ENCODE measurements at places on chromosomes 2 and 18.

GRCh38 chr2:36339607-36340218 lies 15.9 kb upstream of the CRIM1 start:
- no peak for DNase-seq

GRCh38 chr18:32177530-32177929 lies 12.3 kb upstream of the MEP1B start:
- DNase-seq: no peak

DNA sequence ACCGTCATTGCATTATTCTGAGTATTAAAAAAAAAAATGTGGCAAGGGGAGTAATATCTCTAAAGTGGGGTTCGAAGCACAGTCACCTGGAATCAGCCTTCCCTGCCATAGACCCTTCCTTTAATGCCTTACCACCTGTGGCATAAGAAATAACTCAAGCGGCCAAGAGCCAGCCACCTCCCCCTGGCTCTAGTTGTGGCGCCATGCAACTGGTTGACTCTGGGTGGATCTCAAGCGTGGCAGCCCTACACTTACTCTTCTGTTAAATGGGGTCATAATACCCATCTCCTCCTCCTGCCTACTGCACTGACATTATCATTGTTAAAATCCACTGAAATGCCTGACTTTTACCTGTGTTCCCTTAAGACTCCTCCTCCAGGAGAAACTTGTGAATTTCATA lies 175.8 kb downstream of the SMAD7 start:
- DNase-seq: no peak

DNA sequence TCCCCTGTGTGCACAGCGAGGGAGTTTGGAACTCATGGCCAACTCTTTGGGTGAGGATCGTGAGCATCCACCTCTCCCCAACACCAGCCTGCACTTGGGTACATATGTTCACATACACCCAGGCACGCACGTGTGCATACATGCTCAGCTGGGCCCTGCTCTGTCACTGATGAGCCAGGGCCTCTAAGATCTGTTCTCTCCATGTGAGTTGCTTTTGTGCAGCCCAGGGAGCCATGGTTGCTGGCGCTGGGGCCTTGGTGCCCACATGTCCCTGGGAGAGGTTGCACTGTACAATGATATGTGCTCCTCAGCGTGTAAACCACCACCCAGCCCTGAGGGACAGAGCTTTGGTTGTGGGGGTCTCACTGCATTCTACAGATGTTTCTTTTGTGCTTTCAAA lies 44.1 kb downstream of the KLHL29 start:
- no peak for DNase-seq

DNA sequence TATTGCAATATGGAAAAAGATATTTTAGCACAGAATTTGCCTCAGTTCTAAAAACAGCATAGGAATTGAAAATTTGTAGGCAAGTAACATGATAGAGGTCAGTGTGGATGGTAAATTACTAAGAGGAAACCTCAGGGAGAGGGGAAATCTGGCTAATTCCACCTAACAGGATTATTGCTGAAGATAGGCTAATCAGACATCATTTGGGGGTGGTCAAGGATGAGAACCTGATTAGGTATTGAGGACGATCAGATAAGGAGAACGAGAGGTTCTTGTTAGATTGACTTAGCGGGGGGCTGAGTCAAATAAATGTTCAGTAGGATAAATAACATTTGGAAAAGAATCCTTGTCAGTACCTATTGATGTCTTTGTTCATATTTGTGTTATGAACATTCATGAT lies 543.2 kb upstream of the LRRTM4 start:
- DNase-seq: no peak

- no peak for DNase-seq
These were observed 116.6 kb downstream of the MTX2 start for GRCh38 chr2:176385838-176386237.

- DNase-seq: no peak
These were observed 22.3 kb downstream of the ADCYAP1 start for GRCh38 chr18:926946-927345.

DNA sequence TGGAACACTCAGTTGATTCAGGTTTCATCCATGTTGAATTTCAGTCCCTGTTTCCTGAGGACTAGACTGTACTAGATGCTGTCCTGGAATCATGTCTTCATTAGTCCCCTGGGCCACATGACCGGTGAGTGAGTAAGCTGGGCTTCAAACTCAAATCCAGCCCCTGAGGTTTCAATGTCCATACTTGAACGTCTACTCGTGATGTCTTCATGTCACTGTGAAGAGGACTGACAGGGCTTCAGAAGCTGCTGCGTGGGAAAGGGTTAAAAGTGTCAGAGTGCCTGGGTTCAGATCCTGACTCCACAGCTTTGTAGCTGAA lies 101.2 kb downstream of the CDK15 start:
- DNase-seq: no peak

DNA sequence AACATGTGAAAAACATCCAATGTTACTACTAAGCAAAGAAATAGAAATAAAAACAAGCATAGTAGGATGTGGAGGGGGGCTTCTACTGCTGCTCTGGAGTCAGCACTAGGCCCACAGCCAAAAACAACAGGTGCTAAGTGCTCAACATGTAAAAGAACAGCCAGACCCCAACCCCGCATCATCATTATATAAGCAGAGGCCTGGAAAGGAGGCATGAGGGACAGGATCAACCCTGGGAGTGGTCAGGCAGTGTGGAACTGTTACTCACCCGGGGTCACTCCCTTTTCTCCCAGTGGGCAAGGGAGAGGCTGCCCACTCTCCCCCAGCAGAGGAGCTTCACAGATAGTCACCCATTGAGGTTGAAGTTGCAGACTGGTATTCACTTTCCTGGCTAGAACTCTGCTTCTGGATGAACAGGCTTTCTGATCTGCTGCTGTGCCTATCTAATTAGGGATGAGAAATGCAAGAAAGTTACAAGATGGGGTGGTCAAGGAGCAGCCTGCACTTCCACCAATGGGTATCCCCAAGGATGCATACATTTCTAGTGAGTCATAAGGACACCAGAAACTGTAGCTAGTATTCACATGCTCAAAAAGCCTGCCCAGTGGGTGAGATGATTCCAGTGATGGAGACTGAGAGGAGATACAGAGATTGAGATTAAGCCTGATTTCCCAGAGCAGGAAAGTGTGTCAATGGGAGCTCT lies 480.1 kb upstream of the TCF4 start:
- DNase-seq: no peak

- DNase-seq: no peak
These were observed 1083.8 kb upstream of the KLHL29 start for GRCh38 chr2:22301228-22301627.

- no peak for DNase-seq
These were observed 479.4 kb downstream of the METTL4 start for GRCh38 chr18:2091937-2092336.

DNA sequence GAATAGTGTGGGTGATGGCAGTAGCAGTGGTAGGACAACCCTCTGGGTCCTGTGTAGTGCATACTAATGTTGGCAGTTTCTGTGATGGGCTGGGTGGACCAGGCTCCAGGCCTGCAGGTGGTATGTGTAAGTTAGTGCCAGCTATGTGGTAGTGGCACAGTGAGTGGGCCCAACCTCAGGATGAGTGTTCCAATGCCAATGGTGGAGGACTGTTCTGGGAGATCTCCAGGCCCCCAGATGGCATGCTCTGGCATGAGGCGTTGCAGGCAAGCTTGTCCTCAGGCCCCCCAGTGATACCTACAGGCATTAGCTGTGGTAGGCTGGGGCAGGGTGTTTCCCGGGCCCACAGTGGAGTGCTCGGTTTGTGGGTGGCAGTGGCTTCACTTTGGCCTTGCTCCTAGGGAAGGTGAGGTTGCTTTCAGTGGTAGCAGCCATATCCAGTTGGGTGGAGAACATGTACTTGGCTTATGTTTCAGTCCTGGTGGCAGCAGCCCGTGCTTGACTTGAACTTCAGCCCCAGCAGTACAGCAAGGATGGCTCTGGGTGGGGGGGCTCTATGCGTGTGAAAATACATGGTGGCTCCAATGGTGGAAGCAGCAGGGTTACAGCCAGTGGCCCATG lies 32.4 kb downstream of the TEX51 start:
- DNase-seq: no peak

GRCh38 chr2:189409131-189409530 lies 32.1 kb upstream of the WDR75 start:
- no peak for DNase-seq

GRCh38 chr2:157262248-157262647 lies 4.7 kb downstream of the GALNT5 start:
- DNase-seq: no peak

DNA sequence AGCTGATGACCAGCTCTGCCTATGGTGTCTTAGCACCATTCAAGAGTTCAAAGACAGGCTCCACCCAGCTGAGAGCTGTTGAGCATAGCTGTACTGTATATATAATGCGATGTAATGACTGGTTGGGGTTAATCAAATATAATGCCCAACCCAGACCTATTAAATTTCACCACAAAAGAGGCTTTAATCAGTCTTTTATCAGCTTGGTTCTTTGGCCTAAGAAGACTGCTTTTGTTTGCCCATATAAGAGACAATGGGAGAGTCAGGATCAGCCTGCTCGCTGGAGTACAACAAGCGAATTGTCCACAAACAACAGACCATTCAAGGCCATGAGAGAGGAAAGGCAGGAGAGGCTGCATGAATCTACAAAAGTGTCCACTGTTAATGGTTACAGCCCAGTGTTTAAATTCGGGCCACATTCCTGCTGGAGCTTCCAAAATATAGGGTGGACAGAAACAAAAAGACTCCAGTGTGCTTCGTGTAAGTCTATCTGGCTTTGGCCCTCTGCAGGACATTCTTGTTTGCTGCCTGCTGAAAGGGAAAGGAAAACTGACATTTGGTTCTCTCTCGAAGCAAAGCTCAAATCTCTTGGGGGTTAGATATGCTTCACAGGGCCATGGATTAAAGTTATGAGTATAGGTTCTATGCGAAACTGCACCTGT lies 299.0 kb upstream of the FBXO11 start:
- peak; percentile 79 for DNase-seq

DNA sequence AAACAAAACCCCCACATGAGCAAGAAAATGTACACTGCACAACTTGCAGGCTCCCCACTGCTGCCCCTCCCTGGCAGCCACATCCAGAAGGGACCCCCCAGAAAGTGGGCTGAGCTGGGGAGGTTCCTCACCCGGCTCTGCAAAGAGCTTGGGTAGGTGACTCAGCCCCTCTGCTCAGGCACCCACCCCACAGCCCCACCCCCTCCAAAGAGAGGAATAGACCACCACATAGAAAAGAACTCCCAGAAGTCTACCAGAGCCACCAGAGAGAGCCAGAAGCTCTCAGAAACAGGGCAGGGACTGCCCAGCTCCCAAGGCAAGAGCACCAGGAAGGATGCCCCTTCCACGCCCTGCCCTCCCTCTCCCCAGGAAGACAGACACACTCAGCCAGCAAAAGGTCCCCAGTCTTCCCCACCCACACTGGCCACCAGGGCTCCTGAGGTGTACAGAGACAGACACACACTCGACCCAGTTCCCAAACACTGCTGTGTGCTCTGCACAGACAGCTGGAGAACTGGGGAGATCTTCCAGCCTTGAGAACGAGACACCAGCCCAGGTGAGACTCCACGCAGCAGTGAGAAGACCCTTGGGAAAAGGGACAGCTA lies 28.2 kb downstream of the BIN1 start:
- no peak for DNase-seq

- no peak for DNase-seq
These were observed 110.7 kb downstream of the C1D start for GRCh38 chr2:67952066-67952465.

DNA sequence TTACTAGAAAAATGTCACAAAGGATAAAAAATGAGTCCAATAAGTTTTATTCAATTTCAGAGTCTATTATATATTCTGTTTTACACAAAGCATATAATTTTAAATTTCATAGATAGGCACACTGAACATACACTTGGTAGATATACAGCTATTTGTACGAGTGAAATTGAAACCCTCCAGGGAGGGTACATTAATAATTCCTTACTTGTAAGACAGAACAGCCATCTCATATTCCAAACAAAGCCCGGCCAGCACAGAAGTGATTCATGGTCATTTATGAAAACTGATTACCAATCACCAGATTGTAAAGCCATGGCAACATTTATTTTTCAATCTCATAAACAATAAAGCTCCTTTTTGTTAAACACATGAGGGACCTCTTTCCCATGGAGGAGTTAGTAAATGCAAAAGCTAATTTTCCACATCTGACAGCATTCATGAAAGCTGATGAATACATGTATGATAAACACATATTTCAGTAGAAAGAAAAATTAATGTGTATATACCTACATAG lies 190.6 kb downstream of the TDRD15 start:
- DNase-seq: no peak

GRCh38 chr2:138814123-138814898 lies 34.1 kb upstream of the NXPH2 start:
- no peak for DNase-seq

DNA sequence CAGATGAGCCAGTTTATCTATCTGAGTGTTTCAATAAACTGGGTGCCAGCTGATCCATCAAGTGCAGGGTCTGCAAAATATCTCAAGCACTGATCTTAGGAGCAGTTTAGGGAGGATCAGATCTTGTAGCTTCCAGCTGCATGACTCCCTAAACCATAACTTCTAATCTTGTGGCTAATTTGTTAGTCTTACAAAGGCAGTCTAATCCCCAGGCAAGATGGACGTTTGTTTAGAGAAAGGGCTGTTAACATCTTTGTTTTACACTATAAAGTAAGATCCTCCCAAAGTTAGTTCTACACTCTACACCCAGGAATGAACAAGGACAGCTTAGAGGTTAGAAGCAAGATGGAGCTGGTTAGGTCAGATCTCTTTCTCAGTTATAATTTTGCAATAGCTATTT lies 28.7 kb upstream of the HNMT start:
- no peak for DNase-seq

- no peak for DNase-seq
These were observed 595 bp downstream of the PARD6G start for GRCh38 chr18:80246445-80247392.

GRCh38 chr2:235854276-235854675 lies 313.9 kb downstream of the GBX2 start:
- no peak for DNase-seq

- no peak for DNase-seq
These were observed 17.7 kb upstream of the SP3 start for GRCh38 chr2:173982918-173983317.

GRCh38 chr2:47203995-47204394 lies 48.9 kb upstream of the STPG4 start:
- DNase-seq: no peak

GRCh38 chr2:5093056-5093455 lies 599.1 kb upstream of the SOX11 start:
- no peak for DNase-seq

- DNase-seq: no peak
These were observed 97.4 kb upstream of the STK17B start for GRCh38 chr2:196268538-196269338.

GRCh38 chr18:35424356-35424755 lies 47.2 kb upstream of the ZNF396 start:
- DNase-seq: no peak

- no peak for DNase-seq
These were observed 53.8 kb downstream of the TEX44 start for GRCh38 chr2:231646476-231646875.

DNA sequence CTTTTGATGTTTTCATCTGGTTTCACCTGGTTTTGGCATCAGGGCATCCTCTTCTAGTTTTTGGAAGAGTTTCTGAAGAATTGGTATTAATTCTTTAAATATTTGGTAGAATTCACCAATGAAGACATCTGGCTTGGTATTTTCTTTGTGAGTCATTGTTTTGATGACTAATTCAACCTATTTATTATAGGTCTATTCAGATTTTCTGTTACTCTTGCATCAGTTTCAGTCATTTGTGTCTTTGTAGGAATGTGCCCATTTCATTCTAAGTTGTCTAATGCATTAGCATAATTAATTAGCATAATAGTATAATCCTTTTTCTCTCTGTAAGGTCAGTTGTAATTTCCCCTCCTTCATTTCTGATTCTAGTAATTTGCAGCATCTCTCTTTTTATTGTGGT lies 8.0 kb downstream of the GNLY start:
- DNase-seq: no peak

Data from nucleus accumbens (tissue), 56 donors.